CD4-positive, alpha-beta T cell treated with Interleukin-6 at 100 ng/mL for 8 hours (primary cell): ENCODE measurements at places on chromosomes 6 and 20.

DNA sequence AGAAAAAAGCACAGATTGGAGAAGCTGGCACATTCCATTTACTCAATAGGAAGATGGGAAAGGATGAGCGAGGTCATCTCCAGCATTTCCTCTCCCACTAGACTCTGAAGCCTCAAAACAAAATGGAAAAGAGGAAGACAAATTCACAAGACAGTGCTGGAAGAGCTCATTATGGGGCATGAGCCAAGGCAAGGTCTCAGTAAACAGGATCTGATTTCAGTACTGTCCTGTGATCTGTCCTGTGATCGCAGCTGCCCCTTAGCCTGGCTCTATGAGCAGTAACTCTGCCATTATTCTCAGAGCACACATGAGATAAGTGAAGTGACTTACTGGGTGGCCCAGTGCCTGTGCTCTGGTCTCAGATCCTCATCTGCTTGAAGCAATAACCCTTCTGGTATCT is 68.1 kb upstream of the SLC4A11 start:
- no peak for DNase-seq

DNA sequence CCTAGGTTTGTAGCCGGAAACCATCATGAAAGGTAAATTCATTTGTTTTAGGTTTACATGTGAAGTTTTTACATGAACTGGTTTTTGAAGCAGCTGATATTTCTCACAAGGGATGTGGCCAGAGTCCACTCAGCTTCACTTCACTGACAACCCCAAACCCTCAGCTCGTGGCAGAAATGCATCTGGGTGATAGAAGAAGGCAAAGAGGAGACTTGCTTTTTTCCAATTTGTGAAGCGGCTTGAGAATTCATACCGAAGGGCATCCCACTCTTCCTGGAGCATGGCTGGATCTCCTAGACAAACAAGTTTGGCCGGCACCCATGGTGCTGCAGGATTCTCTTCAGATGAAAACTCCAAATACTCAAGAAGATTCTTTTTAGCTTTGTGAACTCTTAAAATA is 392.8 kb upstream of the CNR1 start:
- no peak for DNase-seq

- DNase-seq = peak; percentile 63
These were observed 679 bp upstream of the PPDPF start for GRCh38 chr20:63519668-63520503.

- DNase-seq = no peak
These were observed 1.2 kb upstream of the PI3 start for GRCh38 chr20:45173522-45173921.

DNA sequence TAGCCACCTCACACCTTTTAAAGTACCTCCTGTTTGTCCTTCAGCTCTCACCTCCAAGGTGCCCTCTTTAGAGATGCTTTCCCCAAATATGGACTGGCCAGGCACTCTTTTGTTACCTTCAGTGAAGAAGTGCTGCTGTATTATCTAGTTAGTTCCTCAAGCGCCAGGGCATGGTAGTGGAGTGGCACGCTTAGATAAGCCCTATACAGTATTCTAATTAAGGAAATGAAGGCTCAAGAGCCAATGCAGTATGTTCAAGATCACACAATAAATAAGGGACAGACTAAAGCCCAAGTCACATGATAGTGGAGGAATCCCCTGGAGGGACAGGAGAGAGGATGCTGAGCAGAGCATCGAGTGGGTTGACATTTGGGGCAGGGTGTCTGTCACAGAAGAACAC is 28.5 kb upstream of the GFOD1 start:
- no peak for DNase-seq

DNA sequence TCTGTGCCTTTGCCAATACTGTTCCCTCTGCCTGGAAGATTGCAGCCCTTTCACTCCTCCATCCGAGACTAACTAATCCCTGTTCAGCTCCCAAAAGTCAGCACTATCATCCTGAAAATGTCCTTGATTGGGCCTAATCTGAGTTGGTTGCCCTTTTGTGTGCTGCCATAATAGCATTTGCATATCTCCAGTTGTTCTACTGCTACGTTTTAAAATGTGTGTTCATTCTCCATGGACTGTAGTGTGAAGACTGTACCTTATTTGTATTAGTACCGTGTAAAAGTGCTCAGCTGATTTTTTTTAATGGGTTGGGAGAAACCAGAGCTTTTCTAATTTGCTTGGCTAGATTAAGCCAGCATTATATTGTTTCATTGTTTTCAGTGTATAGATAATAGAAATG is 401.3 kb downstream of the LAMA2 start:
- no peak for DNase-seq

DNA sequence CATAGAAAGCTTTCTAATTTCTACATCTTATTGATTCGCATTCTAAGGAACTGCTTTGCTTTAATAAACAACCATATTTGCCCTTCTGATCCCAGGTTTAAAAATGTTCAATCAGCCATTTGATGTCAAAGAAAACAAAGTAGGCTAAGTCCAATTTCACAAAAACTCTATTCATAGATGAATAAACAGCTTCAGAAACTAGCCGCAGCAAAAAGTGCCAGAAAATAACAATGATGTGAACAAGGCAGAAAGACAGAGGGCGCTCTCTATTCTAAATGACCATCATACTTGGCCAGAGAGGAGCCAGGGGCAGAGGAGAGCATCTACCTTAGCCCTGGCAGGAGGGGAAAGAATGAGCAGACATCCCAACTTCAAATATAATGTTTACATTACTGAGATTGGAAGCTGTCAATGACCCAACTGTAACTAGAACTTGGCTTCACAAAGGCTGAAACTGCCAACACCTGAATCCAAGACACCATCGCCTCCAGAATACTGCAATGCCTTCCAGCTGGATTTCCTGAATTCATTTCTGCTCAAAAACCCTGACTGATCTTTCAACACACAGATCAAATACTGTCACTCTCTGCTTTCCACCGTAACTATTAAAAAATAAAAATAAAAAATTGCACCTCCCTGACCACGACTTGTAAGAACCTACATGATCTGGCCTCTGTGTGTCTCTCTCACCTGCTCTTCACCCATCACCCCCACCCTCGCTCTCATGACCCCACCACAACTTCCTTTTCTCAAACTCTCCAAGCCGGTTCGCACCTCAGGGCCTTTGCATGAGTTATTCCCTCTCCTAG is 9.5 kb downstream of the CNKSR3 start:
- DNase-seq = no peak

- DNase-seq = no peak
These were observed 326.6 kb downstream of the COL12A1 start for GRCh38 chr6:74879234-74879633.

DNA sequence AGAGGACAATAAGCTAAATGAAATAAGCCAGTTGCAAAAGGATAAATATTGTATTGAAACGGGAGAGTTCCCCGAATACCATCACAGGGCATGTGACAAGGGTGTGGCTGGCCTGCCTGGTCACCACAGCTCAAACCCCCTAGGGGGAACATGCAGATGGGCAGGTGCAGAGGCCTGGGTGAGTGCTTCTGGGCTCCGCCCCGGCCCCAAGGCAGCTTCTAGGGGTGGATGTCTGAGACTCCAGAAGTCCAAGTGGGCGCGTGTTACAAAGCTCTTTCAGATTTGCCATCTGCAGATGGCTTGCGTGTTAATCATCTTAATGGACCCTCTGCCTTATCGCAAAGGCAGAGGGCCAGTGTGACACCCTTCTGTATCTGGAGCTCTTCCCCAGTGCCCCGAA is 559.2 kb upstream of the IMPG1 start:
- no peak for DNase-seq

- DNase-seq = no peak
These were observed 47.3 kb downstream of the TSHZ2 start for GRCh38 chr20:53019464-53019863.

DNA sequence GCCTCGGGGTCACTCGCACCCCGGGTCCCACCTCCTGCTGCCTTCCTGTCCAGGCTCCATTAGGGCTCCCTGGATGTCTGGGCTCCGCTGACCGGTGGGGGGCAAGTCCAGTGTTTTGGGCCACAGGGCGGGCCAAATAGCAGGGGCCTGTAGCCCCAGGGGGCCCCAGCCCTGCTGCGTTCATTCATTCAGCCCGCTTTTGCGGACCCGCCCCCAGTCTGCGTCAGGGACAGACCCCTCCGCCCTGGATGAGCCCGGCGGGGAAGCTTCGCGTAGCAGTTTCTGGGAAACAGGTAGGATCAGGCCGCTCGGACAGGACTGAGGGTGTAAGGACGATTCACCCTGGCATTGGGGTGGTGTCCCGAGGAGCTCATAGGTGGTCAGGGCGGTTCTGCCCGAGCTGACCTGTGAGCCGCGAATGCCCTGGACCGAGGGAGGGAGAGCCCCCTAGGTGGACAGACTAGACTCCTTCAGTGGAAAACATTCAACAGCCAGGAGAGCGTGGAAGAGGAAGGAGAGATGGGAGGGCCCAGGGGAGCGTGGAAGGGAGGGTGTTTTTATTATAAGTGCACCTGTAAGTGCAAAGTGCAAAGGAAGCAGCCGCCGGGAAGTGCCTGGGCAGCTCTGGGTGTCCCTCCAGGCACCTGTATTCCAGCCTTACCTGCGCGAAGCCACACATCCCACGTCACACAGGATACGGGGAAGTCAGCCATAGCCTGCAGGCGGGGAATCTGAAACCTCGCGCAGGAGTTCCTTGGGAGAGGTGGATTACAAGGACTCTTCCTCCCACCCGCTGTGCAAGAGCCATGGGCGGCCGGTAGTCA is 662 bp downstream of the ENTPD6 start:
- DNase-seq = peak; percentile 12

GRCh38 chr6:16712255-16712930 is 48.9 kb downstream of the ATXN1 start:
- peak; percentile 34 for DNase-seq

DNA sequence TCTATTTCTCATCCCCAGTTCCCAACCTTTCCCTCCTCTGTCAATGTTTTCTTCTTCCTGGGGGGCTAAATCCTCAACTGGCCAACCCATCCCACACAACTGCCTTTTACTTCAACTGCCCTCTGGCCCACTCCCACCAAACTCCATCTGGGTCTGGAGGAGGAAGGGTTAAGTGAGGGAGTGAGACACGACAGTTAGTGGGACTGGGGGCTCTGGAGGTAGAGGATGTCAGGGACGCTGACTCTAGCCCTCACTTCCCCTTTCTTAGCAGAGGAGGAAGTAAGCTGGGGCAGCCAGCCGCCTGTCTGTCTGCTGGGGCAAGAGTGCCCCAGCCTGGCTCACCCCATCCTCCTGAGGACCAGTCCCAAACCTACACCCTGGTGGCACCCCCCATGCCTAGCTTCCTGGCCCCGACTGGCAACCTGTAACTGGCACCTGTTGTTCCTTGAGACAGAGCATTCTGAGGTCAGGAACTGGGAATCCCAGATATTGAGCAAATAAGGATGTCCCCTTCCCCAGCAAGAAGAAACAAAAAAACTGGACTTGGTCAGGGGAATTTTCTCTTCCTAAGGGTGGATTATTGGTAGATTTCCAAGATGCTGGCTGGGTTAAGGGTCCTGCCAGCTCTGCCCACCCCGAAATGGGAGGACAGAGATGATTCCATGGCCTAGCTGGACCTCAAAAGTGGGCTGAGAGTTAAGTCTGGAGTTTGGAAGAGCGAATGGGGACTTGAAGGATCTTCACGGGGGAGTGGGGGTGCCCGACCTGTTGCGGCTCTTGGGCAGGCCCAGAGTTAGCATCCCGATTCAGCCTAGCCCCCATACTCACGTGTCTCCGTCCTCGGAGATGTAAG is 971 bp downstream of the NFKBIE start:
- peak; percentile 33 for DNase-seq

DNA sequence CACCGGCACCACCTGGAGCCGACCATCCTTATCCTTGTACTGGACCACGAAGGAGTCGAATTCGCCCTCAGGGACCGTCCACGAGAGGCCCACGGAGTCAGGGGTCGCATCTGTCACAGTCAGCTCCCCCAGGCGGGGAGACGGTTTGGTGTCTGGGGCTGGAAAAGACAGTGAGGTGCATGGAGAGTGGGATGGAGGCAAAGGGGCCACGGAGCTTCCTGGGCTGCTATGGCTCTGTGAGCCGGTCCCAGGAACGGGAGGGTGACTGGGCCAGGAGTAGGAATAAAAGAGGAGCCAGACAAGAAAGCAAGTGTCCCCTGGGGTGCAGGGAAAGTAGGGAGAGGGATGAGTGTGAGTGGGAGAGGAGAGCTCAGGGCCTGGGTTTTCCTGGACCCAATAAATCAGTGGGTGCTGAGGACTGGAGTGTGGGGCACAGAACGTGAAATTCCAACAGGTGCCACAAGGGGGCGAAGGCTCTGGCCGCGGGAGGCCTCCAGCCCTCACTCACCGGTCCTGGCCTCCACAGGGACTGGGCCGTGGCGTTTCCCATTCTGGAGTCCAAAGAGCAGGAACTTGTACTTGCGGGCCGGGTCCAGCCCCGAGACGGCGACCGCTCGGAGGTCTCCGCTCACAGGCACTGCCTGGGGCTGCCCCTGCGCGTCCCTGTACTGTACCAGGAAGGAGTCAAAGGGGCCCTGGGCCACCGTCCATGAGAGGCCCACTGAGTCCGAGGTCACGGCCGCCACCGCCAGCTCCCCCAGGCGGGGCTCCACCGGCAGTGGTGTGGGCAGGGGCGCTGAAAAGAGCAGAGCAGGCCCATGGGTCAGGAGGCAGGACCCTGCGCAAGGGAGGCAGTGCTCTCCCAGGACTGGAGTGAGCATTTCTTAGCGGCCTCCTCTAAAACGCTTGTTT is 9.9 kb downstream of the CYP21A2 start:
- DNase-seq = peak; percentile 53

DNA sequence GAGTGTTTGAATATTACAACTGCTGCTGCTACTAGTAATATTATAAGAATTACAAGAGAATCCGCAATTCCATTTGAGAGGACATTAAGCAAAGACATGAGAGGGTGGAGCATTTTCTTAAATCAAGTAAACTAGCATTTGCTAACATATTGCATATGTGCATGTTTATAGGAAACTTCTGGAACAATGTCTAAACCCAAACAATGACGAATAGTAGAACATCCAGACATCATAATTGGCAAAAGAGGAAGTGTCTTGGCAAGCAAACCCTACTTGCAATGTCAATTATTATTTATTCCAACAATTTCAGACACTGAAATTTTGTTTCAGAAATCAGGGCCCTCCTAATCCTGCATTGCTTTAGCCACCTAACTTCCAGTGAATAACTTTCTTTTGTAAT is 1155.3 kb upstream of the GJE1 start:
- DNase-seq = no peak

- DNase-seq = no peak
These were observed 149.3 kb downstream of the UTRN start for GRCh38 chr6:144434308-144434990.

- no peak for DNase-seq
These were observed 64.7 kb downstream of the SAMD3 start for GRCh38 chr6:130158056-130158455.

DNA sequence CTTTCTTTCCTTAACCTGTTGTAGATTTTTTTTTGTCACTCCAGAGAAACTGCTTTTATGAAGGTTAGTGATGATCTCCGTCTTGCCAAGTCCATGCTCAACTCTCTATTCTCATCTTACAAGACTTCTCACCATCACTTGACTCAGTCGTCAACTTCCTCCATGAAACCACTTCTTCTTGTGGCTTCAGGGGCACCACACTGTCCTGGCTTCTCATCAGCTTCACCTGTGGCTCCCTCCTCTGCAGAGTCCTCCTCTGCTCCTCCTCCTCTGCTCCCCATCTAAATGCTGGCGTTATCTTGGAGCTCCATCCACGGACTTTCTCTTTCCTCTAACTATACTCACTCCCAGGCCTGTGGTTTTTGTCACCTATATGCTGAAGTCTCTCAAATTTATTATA is 187.5 kb downstream of the BACH2 start:
- no peak for DNase-seq
